ENCODE measurements at places on chromosomes 7 and 10. TPM values are rescaled to one million over a fixed set of nuclear protein-coding genes. Genes with fewer than 3 reads are reported as not detected.

Gene HOXA11
- total RNA-seq: 9.8 TPM

Gene TMEM60
- total RNA-seq: 13.5 TPM

Gene STOX1
- total RNA-seq: 2.5 TPM

Gene FAM25G
- total RNA-seq: not detected

Gene PRR15
- not detected for total RNA-seq

Gene LLCFC1
- not detected for total RNA-seq

Gene OR6V1
- total RNA-seq: not detected

Gene TRPV6
- 7.9 TPM for total RNA-seq

Gene CYP26A1
- not detected for total RNA-seq

Gene CALY
- 4.7 TPM for total RNA-seq

Gene HOXA7
- total RNA-seq: 23.8 TPM

Gene SLC18A2
- 11.5 TPM for total RNA-seq

Gene TMEM140
- total RNA-seq: 20.4 TPM

Gene MYL10
- not detected for total RNA-seq

Gene DNAH11
- total RNA-seq: 1.7 TPM

Gene ZNF22
- 20.6 TPM for total RNA-seq

Gene KCTD7
- 20.6 TPM for total RNA-seq

Gene VAX1
- total RNA-seq: not detected

Gene ETV1
- 4.2 TPM for total RNA-seq

Gene INMT
- 5.6 TPM for total RNA-seq

Gene CDNF
- total RNA-seq: 7.4 TPM

Gene SDK1
- 16.7 TPM for total RNA-seq

Gene CH25H
- total RNA-seq: 0.74 TPM

Gene ZNF488
- not detected for total RNA-seq

Gene CARD11
- 2.9 TPM for total RNA-seq

Gene METTL2B
- total RNA-seq: 18.4 TPM

Gene SLC13A4
- total RNA-seq: not detected

Gene RNF32
- total RNA-seq: not detected

Gene UCMA
- not detected for total RNA-seq

Gene CALML3
- total RNA-seq: 50.6 TPM

Gene PDE6C
- total RNA-seq: not detected

Gene NPY
- total RNA-seq: 169 TPM

Gene CDK5
- total RNA-seq: 4.2 TPM

Gene OR2A5
- total RNA-seq: not detected

Gene EPO
- total RNA-seq: not detected

Gene TAS2R39
- not detected for total RNA-seq

Gene HOGA1
- 0.98 TPM for total RNA-seq

Gene LEP
- 7.4 TPM for total RNA-seq

Gene C7orf33
- total RNA-seq: not detected

Gene NAPEPLD
- 15.0 TPM for total RNA-seq

Gene NKX1-2
- total RNA-seq: 0.98 TPM

Gene MEST
- total RNA-seq: 28.5 TPM

Gene SFRP4
- total RNA-seq: 56.0 TPM

Gene KIF11
- 3.4 TPM for total RNA-seq

Gene HKDC1
- total RNA-seq: 2.5 TPM

Gene CALHM1
- total RNA-seq: not detected

Gene ITGA8
- 15.5 TPM for total RNA-seq

Gene UPK3B
- 2.7 TPM for total RNA-seq

Gene SPDYE16
- total RNA-seq: not detected

Gene CUBN
- total RNA-seq: 4.4 TPM

Gene MSANTD7
- total RNA-seq: 11.8 TPM

Gene TACR2
- total RNA-seq: 6.1 TPM

Gene PNLIP
- total RNA-seq: not detected

Gene ARHGEF5
- total RNA-seq: 23.3 TPM

Gene FAM25A
- total RNA-seq: 40.0 TPM

Gene LIPN
- total RNA-seq: not detected

Gene ADRB1
- not detected for total RNA-seq

Gene SEMA3A
- total RNA-seq: 3.4 TPM

Gene BMPER
- total RNA-seq: 5.2 TPM

Data from vagina (tissue), 2 donors.